Stimulated activated CD8-positive, alpha-beta memory T cell treated with anti-CD3 and anti-CD28 coated beads, Interleukin-12 subunit alpha, Interleukin-12 subunit beta, amount 100 ng/mL, for 4 hours (primary cell): ENCODE measurements at places on chromosomes 12 and 14.

- no peak for DNase-seq
Observed at GRCh38 chr12:130514149-130514551, 176.5 kb downstream of the PIWIL1 start.

GRCh38 chr12:47802312-47802711 lies 17.4 kb downstream of the HDAC7 start:
- DNase-seq, result no peak

DNA sequence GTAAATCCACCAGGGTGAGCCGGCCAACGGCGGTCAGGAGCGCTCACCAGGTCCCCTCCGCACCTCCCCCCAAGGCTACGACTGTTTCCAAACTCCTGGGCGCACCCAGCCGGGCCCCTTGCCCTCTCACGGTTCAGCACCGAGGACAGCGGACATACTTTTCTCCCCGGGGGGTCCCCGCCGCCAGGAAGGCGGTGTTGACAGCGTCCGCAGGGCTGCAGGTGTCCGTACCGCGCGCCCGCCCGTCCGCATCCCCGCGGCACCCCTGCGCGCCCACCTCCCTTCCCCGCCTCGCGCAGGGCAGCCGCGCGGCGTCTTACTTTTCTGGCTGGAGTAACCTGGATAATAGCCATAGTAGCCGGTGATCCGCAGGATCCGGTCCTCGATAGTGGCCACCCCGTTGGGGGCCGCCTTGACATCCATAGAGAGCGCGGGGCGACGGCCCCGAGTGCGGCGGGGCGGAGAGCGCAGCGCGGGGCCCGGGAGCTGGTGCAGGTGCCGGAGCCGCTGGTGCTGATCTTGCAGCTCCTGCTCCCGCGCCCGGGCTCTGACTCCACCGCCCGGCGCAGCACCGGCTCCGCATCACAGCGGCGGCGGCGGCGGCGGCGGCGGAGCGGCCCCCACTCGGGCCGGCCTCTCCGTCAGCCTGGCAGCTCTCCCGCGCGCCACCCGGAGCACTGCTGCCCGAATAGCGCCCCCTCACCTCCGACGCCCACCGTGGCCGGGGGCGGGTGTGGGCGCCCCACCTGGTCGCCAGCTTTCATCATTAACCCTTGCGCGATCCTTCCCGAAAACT lies at the start of gene SLC35F4:
Gene SLC35F4, minus strand, starts transcription at position 690 of the 796 bp plus-strand sequence.
- DNase-seq, result no peak

DNA sequence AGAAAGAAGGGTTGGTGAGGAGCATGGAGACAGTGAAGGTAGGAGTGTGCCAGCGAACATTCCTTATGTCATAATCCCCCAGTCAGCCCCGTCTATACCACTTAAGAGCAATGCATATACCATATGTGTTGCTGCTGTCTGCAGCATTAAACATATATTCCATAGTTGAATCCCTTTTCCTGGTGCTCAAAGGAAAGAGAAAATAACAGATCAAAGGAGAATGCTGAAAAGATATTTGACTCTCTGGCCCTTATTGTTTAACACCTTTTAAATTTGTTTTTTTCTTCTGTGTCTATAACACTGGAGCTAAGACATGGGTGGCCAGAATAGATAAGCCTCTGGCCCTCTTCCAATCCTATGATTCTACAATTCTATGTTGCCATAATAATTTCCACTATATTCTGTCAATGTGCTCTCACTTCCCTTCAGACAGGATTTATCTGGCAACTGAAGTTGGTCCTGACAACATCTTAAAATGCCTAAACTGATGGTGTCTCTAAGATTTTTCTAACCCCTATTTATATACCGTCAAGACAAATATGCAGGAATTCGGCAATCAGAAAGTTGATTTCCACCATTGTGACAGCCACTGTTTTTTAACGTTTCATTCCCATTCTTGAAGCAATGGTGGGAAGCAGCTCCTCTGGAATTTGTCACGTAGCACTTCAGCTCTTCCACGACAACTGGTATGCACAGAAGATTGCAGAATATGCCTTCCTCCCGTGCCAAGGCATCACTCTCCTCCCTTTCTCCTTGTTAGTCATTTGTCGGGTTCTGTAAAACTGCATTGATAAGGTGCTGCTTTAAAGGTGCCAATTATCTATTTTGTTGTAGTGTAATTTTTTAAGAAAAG lies 204.7 kb downstream of the BCAT1 start:
- DNase-seq, result no peak

DNA sequence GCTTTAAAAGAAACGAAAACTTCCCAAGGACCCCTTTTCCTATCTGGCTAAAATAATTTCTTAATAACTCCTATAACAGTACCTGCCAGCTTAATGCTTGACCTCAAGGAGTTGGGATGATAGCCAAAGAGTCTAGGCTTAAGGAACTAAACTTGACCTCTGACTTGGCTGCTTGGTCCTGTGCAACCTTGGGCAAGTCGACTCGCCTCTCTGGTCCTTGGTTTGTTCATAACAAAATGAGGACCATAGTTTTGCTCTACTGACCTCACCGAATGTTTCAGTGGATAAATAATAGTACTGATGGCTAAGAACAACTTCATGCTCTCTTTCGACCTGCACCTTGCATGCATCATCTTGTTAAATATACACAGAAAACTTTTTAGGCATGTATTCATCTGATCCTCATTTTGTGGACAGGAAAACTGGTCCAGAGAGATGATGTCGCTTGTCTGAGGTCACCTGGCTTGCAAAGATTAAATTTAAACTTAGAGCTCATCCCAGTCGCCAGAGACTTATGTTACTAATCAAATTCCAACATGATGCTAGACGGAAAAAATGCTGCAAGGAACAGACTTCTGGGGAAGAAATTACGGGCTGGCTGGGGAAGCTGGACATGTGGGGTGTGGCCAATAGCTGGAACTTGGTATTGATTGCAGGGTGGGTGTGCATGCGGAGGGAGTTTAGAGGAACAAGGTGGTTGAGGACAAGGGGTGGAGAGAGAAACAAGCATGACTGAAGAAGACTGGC lies 38.0 kb upstream of the WSCD2 start:
- no peak for DNase-seq

DNA sequence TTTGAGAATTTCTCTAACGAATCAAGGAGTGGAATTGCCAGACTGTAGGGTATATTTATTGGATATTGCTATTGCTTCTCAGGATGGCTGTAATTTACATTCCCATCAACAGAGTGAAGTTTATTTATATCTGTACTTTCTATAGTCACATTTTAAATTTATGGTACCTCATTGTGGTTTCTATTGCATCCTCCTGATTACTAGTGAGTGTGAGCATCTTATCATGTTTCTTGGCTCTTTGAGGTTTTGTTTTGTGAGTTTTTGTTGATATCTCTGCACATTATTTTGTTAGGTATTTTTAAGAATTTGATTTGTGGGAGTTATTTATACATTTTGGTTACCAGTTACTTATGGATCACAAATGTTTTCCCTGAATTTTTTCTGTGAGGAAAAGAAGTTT lies 13.9 kb downstream of the DNM1L start:
- no peak for DNase-seq

GRCh38 chr12:43425361-43425760 lies 126.6 kb downstream of the ADAMTS20 start:
- no peak for DNase-seq

GRCh38 chr12:122204167-122205052 lies 901 bp downstream of the B3GNT4 start:
- DNase-seq, result no peak

DNA sequence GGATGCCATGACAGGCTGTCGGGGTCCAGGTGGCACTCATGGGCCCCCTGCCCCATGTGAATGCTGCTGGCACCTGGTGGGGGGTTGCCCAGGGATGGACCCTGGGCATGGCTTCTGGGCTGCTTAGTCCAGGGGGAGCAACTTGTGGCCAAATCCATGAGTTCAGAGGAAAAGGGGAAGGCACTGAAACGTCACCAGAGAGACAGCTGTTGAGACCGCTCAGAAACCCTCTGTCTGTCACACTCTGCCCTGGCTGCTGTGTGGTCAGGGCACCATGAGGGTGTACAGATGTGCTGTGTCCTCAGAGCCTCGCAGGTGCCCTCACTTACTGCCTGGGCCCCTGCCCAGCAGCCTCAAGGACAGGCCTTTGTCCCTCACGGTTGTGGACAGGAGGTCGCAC lies 9.4 kb downstream of the CLBA1 start:
- no peak for DNase-seq

DNA sequence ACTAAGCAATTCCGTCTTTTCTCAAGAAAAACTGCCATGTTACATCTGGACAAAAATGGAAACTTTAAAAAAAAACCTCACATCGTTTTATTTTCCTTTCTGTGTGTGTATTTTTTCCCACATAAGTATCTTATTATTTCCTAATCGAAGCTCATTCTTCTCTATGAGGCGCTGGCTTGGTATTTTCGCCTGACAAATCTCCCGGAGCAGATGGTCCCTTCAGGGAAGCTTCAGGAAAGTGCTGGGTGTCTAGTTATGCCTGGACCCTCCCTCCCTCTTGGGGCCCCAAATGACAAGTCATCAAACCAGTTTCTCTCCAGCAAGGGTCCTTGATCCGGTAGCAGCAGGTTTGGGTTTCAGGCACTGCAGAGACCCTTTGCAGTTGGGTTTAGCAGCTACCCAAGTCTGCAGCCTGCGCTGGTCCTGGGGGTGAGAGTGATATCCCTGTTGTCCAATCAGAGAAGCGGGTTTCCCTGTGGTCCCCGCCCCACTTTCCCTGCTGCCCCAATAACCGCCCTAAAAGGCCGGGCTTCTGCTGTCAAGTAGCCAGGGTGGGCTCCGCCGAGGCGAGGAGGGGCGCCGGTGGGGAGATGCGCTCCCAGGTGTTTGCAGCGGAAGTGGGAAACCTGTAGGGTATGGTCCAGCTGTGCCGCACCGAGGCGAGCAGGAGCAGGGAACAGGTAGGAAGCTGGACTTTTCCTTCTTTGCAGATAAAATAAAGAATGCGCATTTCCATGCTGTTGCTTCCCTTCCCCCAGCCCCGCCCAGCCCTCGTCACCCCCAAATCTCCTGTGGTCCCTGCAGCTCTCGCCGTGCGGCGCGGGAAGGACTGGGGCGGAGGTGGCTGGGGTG lies at the start of gene CNTN1:
Gene CNTN1, plus strand, starts transcription at position 527 of the 852 bp plus-strand sequence.
- DNase-seq, result no peak

DNA sequence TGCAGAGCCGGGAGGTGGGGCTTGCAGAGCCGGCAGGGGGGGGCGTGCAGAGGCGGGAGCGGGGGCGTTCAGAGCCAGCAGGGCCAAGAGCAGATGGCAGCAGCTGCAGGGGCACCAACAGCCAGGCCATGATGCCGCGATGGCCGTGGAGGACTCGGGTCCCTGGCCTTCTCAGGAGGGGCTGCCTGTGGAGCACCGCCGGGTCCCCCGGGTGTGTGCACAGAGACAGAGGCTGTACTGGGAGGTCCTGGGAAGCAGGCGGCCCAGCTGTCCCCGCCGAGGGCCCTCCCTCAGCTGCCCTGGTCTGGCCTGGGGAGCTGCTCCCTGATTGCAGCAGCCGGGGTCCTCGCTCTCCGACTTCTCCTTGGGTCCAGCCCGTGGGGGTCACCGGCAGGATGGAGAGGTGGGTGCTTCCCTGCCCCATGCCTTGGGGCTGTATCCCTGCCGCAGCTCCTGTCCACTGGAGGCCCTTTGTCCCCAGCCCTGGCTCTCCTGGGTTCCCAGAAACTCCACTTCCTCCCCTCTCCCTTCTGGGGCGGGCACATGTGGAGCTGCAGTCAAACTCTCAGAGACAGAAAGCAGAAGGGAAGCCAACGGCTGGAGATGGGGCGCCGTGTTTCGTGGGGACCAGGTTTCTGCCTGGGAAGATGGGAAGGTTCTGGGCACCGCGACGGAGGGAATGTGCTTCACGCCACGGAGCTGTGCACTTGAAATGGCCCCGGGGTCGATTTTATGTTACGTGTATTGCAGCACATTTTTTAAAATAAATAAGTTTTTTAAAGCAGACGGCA lies 75.8 kb upstream of the GALNT9 start:
- no peak for DNase-seq

GRCh38 chr12:109968032-109968420 lies 28.1 kb downstream of the GIT2 start:
- no peak for DNase-seq

- DNase-seq, result no peak
Observed at GRCh38 chr12:94699801-94700200, 49.4 kb upstream of the TMCC3 start.

DNA sequence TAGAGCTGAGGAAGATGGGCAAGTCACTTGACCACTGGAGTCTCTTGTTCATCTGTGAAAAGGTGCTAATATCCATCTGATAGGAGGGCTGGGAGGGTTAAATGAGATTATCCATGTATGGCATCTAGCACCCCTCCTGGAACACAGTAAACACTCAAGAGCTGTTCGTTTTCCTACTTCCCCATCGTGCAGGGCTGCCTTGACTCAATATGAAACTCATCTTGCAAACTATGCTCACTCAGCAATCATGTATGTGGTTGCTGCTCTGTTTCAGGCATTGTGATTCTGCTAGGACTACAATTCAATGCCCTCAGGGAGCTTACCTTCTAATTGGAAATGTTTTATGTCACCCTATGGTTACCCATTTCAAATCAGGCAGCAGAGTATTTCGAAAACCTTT lies 395.6 kb downstream of the BCAT1 start:
- DNase-seq, result no peak

GRCh38 chr12:52486166-52487105 lies 6.6 kb downstream of the KRT6A start:
- no peak for DNase-seq
